Colonic mucosa (tissue), 4 donors: ENCODE measurements at places on chromosomes 4 and X. TPM values are rescaled to one million over a fixed set of nuclear protein-coding genes. Genes with fewer than 3 reads are reported as not detected.

DNA sequence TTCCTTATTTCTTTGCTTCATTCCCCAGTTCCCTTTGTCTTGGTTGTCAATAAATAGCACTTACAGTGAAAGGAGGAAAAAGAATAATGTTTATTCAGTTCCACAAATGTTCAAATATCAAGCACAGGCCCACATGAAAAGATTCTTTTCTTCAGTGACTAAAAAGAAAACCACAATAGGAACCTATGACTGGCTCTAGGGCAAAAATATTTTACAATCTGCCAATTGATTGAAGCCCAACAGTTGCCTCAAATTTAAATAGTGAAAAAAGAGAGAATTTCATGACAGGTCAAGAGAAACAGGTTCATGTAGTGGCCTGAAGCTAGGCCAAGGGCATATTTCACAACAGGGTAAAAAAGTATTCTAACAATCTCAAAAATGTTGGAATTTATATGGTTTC lies 553.8 kb downstream of the CENPC start:
- H3K4me3 ChIP-seq = no peak overlapping the region
- no peaks in the 10 kb centered on the region for H3K36me3 ChIP-seq
- no peaks in the 10 kb centered on the region for H3K27me3 ChIP-seq
- no peak overlapping the region for H3K27ac ChIP-seq
- DNase-seq = no peak

The ARAP2 gene
- total RNA-seq = 10.7 TPM

- H3K36me3 ChIP-seq = no peaks in the 10 kb centered on the region
- no peaks in the 10 kb centered on the region for H3K4me1 ChIP-seq
- peak; percentile 61 for DNase-seq
- peak within 1 kb of the TSS; percentile 22 for H3K27ac ChIP-seq
- H3K27me3 ChIP-seq = peaks cover 4% of the 10 kb centered on the region
These were observed at the start of gene TMEM47 for GRCh38 chrX:34656842-34657725. TSS of gene TMEM47 (minus strand) at chrX:34657285. CDS start at chrX:34657029, 256 bp downstream.

DNA sequence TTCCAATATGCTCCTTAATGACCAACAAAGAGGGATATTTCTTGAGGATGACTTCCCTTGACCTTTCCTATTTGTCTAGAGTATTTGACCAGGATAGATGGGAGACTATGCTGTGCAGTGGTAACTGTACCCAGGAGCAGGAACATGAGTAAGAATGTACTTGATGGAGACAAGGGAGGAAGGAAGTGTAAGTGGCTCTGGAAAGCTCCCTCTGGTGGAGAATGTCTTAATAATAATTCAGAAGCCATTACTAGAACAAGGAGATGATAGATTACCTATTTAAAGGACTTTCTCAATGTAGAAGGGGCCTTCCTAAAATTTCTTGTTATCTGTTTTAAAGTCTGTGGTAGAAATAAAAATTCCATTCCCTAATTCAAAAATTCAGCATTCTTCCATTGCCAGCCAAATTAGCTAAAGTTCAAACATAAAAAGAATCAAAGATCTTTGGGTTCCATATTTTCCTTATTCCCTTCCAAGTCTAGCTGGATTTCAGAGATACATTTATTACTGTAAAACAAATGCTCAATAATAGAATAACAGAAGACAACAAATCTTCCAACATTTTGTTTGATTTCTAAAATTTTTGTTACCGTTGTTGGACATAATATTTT lies 83.8 kb downstream of the GRID2 start:
- no peak overlapping the region for H3K27ac ChIP-seq
- H3K4me1 ChIP-seq = no peaks in the 10 kb centered on the region
- H3K36me3 ChIP-seq = no peaks in the 10 kb centered on the region
- H3K4me3 ChIP-seq = no peak overlapping the region
- no peaks in the 10 kb centered on the region for H3K27me3 ChIP-seq
- DNase-seq = no peak

The MAGEB17 gene
- not detected for total RNA-seq

GRCh38 chr4:16217300-16218051 lies 8.8 kb downstream of the TAPT1 start:
- H3K27ac ChIP-seq = no peak overlapping the region
- no peaks in the 10 kb centered on the region for H3K36me3 ChIP-seq
- no peak for DNase-seq

The AR gene
- 0.98 TPM for total RNA-seq

DNA sequence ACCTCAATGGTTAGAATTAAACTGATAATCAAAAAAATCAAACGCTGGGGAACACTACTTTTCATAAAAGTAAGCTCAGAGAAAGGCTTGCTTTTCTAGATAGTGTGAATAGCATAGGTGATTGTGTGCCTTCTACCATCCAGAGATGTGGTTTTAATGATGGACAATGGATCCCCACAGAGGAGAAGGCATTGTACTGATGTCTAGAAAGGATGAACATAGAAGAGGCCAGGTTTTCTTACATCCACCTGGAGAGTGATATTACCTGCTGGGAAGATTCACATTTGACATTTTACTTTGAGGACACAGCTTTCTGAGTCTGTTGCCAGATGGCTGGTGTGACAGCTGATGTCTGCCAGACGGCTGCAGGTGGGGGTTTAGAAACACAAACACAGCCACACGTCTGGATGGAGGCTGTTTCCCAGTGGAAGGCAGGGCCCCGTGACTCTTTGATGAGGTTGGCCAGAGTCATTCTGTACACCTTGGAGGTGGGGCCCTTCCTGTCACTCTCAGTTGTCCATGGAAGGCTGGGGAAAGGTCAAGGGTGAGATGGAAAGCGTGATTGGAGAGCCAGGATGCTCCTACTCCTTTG lies 114.4 kb downstream of the PSAPL1 start:
- H3K27ac ChIP-seq = no peak overlapping the region
- no peak for DNase-seq
- no peaks in the 10 kb centered on the region for H3K36me3 ChIP-seq
- H3K4me3 ChIP-seq = no peak overlapping the region
- H3K4me1 ChIP-seq = no peaks in the 10 kb centered on the region

GRCh38 chr4:87557348-87557747 lies 28.2 kb upstream of the SPARCL1 start:
- no peaks in the 10 kb centered on the region for H3K4me1 ChIP-seq
- H3K27ac ChIP-seq = no peak overlapping the region
- H3K4me3 ChIP-seq = no peak overlapping the region
- H3K27me3 ChIP-seq = no peaks in the 10 kb centered on the region

DNA sequence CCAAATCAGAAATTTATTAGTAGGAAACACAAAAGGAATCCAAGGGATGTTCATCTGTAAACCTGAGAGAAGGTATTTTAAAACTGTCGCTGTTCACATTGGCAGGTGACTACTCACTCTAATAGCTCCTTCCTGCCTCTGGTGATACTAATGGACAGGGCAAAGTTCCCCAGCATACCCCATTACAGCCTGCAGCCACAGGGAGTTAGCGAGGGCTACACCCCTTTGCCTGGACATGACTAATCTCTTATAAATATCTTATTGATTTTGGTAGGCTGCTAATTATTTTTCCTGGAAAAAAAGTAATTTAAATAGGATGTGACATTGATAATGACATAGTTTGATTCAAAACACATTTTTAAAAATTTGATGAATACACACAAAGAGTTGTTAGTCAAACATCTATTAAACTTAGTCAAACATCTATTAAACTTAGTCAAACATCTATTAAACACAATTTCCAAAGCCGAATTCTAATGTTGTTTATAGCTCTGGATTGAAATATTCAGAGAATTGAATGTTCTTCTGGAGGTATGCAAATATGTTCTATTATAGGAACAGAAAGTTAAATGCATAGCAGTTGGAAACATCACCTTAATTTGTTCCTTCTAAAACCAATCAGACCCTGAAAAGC lies 83.0 kb upstream of the CBR4 start:
- H3K27me3 ChIP-seq = no peaks in the 10 kb centered on the region
- DNase-seq = no peak
- H3K36me3 ChIP-seq = no peaks in the 10 kb centered on the region
- H3K27ac ChIP-seq = no peak overlapping the region
- no peak overlapping the region for H3K4me3 ChIP-seq

The IRS4 gene
- 0.07 TPM for total RNA-seq

- DNase-seq = no peak
- H3K27me3 ChIP-seq = no peaks in the 10 kb centered on the region
- no peak overlapping the region for H3K4me3 ChIP-seq
These were observed 92.9 kb downstream of the ANK2 start for GRCh38 chr4:113142351-113142750.

DNA sequence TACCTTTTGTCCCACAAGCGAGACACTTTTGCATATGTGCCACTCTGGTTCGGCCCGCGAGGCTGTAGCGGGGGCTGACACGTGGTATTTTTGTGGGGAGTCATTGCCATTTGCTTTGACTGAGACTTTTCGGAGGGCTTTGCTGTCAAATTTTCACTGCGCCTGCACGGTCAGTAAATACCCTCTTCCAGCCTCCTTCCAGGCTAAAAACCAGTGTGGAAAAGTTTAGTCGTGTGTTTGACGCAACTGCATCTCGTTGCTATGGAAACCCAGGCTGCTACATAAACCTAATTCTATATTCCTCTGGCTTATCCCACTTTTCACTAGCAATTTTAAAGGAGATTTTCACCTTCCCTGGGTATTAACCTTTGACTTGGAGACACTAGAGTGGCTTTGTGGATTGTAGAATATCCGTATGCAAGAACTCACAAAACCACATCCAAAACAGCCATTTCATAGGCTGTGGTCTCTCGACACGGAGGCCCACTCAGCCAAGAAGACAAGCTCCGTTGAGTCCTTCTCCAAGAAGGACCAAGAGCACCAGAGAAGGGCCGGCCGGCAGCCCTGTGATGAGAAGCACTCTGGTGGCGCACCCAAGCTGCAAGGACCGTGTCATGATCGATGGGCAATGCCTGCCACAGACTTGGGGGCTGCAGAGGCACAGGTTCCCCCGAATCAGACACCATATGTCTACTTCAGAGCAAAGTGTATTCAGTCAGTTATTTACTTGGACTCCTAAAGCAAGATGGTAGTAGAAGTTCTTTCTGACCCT lies 38.4 kb upstream of the ENPP6 start:
- no peaks in the 10 kb centered on the region for H3K4me1 ChIP-seq
- H3K4me3 ChIP-seq = no peak overlapping the region
- no peaks in the 10 kb centered on the region for H3K36me3 ChIP-seq
- H3K27ac ChIP-seq = no peak overlapping the region

DNA sequence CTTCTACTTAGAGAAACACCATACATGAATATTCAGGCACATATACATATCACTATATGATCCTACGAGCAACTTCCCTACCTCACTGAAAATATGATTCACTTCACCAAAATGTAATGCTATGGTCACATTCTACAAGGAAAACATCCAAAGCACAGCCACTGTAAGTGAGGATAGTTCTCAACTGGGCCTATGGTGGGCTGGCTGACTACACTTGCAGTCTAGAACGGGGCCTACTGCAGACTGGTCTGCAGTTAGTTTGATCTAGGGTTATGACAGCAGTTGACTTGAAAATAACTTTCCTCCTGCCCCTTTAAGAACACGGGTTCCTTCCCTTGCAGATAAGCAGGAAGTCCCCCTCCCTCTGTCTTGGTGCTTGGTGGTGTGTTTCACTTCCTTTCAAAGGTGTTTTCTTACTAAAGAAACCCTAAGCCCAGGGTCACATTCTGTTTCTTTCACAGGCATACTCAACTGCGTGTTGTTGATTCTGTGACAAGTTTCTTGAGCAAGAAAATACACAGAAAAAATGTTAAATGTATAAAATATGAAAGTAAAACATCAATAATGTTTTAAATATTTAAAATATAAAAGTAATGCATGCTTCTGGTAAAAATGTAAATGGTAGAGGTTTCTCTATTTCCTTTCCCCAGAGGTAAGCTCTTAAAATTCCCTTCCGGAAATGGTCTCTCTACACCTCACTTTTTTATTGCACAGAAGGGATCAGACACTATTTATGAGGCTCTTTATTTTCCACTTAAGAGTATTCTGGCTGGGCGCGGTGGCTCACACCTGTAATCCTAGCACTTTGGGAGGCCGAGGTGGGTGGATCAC lies 18.0 kb upstream of the TMSB4X start:
- no peaks in the 10 kb centered on the region for H3K27me3 ChIP-seq
- DNase-seq = peak; percentile 50
- no peaks in the 10 kb centered on the region for H3K4me1 ChIP-seq

The KCNIP4 gene
- total RNA-seq = 0.67 TPM

GRCh38 chr4:47647544-47647943 lies 162.5 kb downstream of the ATP10D start:
- H3K27me3 ChIP-seq = no peaks in the 10 kb centered on the region
- no peaks in the 10 kb centered on the region for H3K4me1 ChIP-seq
- no peaks in the 10 kb centered on the region for H3K36me3 ChIP-seq
- DNase-seq = no peak
- H3K4me3 ChIP-seq = no peak overlapping the region

DNA sequence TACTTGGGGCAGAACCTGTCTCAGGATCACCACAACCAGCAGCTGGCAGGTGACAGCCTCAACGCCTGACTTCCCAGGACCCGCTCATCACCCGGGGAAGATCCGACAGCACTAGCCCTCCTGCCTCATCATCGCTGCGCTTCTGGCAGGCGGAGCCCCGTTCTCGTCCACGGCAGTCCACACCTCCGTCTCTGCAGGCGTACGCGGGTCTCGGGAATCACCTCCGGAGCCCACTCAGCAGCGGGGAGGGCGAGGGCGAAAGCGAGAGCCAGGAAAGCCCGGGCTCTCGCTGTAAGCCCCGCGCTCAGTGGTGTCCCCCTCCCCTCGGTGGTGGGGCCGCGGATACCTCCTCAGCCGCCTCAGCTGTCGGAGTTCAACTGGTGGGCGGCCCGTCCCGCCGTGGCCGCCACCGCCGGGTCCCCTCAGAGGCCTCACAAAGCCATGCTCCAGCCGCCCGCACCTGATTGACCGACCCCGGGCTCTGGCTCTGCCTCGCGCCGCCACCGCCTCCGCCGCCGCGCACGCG lies 518 bp upstream of the CNKSR2 start:
- no peaks in the 10 kb centered on the region for H3K4me1 ChIP-seq

- no peak for DNase-seq
- no peaks in the 10 kb centered on the region for H3K27me3 ChIP-seq
- H3K27ac ChIP-seq = no peak overlapping the region
- no peaks in the 10 kb centered on the region for H3K36me3 ChIP-seq
- H3K4me3 ChIP-seq = no peak overlapping the region
These were observed 38.8 kb downstream of the MGARP start for GRCh38 chr4:139241086-139241783.

GRCh38 chr4:54400802-54401201 lies 171.7 kb downstream of the PDGFRA start:
- no peaks in the 10 kb centered on the region for H3K27me3 ChIP-seq
- no peak overlapping the region for H3K27ac ChIP-seq
- H3K4me3 ChIP-seq = no peak overlapping the region
- H3K36me3 ChIP-seq = no peaks in the 10 kb centered on the region
- no peak for DNase-seq
- H3K4me1 ChIP-seq = no peaks in the 10 kb centered on the region

GRCh38 chrX:112571388-112571787 lies 108.3 kb downstream of the LHFPL1 start:
- no peak overlapping the region for H3K27ac ChIP-seq
- no peak overlapping the region for H3K4me3 ChIP-seq
- no peaks in the 10 kb centered on the region for H3K36me3 ChIP-seq
- DNase-seq = no peak
- no peaks in the 10 kb centered on the region for H3K4me1 ChIP-seq

GRCh38 chrX:152915541-152916241 lies 17.8 kb downstream of the ZNF185 start:
- H3K4me1 ChIP-seq = no peaks in the 10 kb centered on the region
- H3K36me3 ChIP-seq = no peaks in the 10 kb centered on the region
- H3K4me3 ChIP-seq = no peak overlapping the region
